Stimulated activated CD8-positive, alpha-beta memory T cell treated with anti-CD3 and anti-CD28 coated beads, Interleukin-15, amount 100 ng/mL, for 24 hours (primary cell): ENCODE measurements at places on chromosomes 2 and 18.
A peak's percentile ranks its signal among the peaks of the same experiment; 100 is the strongest.

DNA sequence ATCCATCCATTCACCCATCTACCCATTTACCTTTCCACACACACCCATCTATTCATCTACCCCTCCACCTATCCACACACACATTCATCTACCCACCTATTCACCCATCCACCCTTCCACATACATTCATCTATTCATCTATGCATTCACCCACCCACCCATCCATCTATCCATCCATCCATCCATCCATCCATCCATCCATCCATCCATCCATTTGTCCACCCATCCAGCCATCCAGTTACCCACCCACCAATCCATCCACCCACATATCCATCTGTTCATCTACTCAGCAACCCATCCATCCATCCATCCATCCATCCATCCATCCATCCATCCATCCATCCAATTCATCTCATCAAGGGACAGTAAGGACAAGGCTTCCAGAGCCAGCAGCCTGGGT, 74.0 kb downstream of the INHBB start:
- no peak for DNase-seq

GRCh38 chr2:180652794-180653193, 327.6 kb upstream of the UBE2E3 start:
- DNase-seq: no peak

DNA sequence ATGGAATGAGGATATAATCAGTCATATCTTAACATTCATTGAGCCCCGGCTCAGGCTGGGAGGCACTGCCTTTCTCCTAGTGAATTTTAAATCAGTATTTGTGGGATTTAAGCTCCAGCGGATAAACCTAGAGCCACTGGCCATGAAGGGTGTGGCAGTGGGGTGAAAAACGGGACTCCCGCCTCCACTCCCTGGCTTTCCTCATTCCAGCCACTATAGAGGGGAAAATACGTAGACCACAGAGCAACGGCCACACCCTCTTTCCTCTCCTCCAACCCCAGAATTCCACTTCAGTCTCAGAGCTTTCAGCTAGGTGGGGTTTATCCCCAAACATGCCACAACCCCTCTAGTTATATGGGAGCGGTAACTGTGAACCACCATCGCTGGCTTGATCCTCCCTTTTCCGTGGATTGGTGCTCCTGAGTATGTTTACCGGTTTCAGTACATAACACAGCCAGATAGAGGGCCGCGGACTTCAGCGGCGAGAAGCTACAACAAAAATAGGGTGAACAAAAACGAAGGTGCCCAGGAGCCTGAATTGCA, 70.6 kb upstream of the ITGB6 start:
- DNase-seq: no peak

DNA sequence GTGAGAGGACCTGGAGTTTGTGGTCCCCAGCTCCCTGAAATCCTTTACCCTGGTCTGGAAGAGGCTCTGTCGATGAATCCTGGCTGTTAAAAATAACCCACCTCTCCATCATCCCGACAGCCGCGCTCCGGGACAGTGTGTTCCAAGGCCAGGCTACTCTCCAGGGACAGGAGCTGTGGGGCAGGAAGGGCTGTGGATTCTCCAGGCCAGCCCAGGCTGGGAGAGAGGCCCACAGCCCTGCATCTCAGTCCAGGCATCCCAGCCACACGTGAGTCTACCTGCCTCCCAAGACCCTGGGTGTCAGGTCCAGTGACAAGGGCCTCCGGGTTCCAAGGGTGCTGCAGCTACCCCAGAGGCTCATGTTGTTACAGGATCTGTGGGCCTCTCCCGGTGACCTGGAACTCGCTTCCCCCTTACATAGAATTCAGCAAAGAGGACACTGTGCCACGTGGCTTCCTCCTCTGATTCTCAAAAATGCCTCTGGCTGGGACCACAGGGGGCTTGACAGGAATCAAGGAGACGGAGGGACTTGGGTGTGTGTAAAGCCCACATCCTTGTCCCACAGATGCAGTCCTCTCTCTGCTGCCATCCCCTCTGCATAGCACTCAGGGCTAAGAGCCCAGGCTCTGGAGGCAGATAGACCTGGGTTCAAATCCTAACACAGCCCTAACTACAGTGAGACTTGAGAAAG, 17.3 kb downstream of the ADRA2B start:
- DNase-seq: no peak

- DNase-seq: no peak
Observed at GRCh38 chr2:120029672-120030640, 17.1 kb downstream of the EPB41L5 start.

GRCh38 chr2:209592106-209592505, 168.3 kb downstream of the MAP2 start:
- DNase-seq: no peak

DNA sequence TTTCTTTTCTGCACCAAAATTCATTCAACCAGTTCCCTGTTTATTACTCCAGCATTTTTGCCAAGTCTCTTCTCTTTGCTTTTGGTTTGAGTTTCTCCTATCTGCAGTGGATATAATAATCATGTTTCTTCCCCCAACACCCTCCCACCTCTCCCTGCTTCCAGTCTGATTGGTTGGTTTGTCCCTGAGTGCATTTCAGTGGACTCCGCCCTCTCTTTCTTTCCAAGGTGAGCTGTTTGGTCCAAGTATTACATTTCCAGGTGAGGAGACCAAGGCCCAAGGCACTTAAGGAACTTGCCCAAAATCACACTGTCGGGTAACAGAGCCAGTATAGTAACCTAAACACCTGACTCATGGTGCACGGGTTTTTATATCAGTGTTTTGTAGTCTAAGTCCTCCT, 17.7 kb downstream of the MRO start:
- no peak for DNase-seq

DNA sequence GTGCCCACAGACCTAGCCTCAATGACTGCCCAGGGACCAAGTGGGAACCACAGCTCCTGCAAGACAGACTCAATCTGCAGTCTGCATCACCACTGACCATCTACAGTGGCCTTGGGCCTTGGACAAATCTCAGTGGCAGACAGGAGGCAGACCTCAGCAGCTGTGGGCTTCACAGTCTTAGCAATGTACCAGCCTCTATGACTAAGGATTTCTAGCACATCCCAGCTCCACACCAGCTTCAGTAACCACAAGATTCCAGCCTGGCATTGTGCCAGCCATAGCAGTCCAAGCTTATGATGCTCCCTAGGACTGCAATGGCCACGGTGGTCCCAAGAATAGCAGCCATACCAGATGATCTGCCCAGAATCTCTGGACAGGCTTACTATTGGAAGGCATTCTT, 19.6 kb upstream of the WDR75 start:
- DNase-seq: no peak

- DNase-seq: no peak
Observed at GRCh38 chr18:9321017-9321452, 13.5 kb upstream of the TWSG1 start.

DNA sequence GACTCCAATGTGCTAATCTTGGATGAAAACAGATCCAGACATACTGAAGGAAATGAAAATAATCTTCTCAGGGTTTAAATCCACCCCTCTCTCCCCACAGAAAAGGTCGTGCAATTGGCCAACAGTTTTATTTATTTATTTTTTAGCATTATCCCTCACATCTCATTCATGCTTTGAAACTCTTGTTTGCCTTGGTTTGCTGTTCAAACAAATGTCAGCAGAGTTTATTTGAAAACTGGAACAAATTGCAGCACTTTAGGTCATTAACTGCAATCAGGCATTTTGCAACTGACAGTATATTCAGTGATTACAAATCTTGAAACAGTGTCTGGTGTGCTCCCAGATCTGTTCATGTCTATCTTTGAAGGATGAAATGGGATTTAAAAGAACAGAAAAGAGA, 220.6 kb downstream of the SLC4A10 start:
- no peak for DNase-seq

DNA sequence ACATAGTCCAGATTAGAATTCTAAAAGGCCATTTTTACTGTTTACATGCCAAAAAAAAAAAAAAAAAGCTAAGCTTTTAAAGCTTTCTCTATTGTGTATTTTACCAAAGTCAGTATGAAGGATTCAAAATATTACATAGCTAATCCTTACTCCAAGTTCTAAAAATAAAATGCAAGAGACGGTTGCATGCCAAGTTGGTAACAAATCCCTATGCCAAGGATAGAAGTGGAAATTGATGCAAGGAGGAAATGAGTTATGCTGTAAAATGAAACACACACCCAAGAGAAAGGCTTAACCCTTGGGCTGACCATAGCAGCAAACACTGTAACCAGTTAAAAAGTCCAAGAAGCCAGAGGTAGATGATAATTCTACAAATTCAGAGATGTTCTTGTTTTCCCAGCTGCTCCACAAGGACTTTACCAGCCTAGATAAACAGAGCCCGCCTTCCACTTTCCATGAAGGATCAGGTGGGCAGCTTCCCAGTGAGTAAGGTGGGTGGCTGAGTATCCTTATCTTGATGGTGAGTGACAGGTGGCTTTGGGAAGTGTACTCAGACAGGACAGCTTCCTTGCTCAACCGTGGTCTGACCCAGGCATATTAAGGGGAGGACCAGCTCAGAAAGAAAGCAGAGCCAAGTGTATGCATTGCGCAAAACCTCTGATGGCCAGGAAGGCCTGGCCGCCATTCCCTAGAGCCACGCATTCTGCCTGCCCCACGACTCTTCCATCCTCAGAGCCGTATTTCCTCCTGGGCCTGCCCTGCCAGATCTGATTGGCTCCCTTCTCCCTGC, 34.4 kb downstream of the ATP8B1 start:
- DNase-seq: no peak

DNA sequence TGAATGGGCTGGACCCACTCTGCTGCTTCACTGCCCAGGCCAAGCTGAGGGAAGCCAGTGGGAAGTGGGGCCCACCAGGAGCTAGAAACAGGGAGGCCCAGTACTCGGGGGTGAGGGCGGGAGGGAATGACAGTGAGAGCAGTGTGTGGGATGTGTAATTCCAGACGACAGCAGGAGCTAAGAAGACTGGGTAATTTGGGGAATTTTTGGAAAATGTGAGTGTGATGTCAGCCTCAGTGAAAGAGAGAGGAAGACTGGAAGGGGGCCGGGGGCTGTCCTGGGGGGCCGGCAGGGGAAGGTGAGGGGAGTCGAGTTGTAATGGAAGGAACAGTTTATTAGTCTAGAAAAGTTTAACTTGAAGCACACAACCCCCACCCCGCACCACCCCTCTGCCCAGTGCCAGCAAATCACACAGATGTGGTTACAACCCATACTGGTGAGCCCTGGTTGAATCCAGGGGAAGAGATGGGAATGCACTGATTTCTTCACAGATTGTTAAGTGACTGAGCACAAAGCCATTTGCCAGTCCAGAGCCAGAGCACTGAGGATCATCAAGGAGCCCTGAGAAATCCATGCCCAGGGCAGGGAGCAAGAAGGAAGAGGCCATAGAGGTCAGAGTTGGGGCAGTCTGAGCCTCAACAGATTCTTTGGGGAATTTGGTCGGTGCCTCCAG, 76.7 kb upstream of the PKDCC start:
- no peak for DNase-seq

DNA sequence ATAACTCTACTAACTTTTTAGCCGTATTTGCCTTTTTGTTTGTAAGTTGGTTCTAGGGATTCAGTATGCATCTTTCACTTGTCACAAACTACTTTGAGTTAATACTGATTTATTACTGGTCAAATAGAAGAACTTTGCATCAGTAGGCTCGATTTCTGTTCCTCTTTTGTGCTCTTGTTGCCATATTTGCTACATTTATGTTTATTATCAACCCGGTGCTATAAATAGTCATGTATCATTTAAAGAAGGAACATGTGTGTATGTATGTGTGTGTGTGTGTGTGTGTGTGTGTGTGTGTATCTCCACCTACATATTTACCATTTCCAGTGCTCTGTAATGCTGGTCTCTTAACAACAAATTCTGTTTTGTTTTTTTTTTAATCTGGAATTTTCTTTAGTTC, 79.6 kb upstream of the B3GNT7 start:
- DNase-seq: no peak

GRCh38 chr2:27721335-27721734, 50.2 kb upstream of the MRPL33 start:
- DNase-seq: no peak

DNA sequence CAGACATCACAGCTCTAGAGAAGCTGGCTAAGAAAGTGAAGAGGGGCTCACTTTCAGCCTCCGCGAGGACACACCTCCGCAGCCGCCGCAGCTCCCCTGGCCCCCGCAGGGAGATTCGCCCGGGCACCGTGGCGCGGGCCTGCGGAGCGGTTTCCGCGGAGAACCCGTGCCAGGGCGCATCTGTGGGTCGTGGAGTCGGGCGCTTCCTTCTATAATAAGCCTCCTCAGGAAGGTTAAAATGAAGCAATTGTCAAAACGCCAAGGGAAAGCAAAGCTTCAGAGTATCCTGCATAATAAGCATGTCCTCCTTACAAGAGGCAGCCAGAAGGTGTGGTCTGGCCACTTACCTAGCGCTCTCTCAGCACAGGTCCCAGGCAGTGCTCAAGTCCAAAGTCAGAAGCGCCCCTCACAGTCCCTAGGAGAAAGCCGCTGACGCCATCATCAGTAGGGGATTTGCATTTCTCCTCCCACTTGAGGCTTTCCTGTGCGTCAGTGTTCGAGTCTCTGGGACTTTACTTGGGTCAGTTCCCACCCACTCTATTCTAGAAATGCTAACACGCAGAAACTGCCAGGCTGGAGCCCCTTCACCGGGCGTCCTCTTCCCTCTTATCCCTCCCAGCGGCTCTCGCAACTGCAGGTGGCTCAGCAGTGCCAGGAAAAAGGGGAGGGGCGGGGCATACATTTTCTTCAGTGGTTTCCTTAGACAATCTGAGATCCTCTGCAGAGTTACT, at the start of gene STAT4:
Gene STAT4 (minus strand): TSS at position 395 of the 731 bp plus-strand sequence. CDS start 2,791 bp downstream, outside the sequence.
- DNase-seq: peak; percentile 43

DNA sequence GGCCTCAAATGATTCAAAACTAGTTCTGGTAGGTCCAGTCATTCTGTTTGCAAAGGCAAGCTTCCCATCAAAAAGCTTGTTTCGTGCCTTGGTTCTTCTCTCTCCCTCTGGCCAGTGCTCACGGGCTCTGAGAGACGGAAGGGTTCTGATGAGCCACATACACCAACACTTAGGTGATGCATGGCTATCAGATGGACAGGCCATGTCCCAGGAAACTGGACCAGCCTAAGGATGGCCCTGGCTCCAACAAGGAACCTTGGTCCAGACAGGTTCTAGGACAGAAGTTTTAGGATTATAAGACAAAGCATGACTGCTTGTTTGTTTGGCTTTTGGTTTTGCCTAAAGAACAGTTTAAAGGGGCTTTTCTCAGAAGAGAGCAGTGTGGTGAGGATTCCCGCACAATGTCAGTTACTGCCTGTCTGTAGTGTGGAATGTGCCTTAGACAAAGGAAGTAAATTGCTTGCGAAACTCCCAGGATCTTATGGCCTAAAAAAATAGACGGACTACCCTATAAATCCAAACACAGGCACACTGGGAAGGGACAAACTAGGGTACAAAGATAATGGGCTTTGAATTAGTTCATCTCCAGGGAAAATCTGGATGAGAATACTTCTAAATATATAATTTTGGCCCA, 10.3 kb downstream of the CYP1B1 start:
- DNase-seq: no peak

- no peak for DNase-seq
Observed at GRCh38 chr18:31436825-31437224, 10.7 kb upstream of the DSG3 start.
